ENCODE measurements at places on chromosomes 2 and 18.

DNA sequence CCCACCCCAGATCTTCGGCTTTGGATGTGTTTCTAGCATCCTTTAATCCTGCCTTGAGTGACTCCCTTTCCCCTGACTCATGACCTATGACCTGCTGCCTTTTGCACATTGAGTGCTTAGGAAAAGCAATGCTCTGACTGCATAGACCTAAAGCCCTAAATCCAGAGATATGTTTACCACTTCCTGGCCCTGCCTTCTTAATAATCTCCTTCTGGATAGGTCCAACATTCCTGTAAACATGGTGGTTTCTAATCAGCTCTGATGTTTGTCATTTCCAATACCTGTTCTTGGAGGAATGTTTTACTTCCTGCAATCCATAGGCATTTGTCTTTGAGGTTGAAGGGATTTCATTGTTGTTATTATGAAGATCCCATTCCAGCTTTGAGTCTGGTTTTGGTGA lies 2.3 kb downstream of the SLC3A1 start:
- DNase-seq: no peak

DNA sequence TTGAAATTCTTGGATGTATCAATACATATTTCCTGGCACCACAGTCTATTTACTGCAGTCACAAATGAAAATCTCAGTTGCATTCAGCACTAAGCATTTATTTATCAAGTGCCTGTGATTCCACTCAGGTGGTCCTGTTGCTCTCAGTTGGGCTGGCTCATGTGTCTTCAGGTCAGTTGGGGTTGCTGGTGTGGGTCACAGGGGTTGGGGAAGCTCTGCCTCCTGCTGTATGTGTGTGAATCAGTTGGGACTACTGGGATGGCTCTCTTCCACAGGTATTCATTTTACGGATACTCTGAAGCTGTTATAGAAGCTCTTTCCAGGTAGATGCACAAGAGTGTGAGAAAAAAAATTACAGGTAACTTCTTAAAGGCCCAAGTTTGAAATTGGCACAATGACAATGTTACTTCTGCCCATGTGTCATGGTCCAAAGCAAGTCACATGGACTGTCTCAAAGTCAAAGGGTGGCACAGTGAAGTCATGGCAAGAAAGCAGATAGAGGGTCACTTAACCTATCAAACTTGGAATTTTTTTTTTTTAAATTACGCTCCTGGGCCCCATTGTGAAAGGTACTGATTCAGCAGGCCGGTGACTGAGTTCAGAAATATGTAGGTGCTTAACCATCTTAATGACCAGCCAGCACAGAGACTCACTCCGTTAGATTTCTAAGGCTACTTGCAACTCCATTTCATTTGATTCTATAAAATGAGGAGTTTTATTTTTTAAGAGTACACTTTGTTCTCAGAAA lies 249.2 kb upstream of the GCFC2 start:
- no peak for DNase-seq

- no peak for DNase-seq
Observed at GRCh38 chr2:121408641-121409040, 122.0 kb upstream of the RNU4ATAC start.

GRCh38 chr2:17879913-17880274 lies 1.4 kb downstream of the KCNS3 start:
- DNase-seq: no peak

- DNase-seq: no peak
Observed at GRCh38 chr2:210663631-210664089, 107.3 kb downstream of the CPS1 start.

DNA sequence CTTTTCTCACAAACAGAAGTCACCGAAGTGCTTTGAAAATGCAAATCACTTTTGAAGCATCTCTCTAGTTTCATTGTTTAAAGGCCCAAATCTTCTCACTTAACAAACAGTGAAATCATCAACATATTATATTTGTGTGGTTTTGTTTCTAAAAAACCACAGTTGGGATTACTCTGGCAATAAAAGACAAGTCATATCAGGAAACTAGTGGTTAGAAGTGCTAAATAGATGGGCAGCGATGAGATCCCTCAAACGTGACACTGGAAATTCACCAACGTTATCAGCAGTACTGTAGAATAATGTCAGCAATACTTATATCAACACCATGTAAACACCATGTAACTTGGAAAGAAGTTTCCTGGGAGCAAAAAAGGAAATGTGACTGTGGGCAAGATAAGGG lies 893.5 kb downstream of the SUCLG1 start:
- DNase-seq: no peak

DNA sequence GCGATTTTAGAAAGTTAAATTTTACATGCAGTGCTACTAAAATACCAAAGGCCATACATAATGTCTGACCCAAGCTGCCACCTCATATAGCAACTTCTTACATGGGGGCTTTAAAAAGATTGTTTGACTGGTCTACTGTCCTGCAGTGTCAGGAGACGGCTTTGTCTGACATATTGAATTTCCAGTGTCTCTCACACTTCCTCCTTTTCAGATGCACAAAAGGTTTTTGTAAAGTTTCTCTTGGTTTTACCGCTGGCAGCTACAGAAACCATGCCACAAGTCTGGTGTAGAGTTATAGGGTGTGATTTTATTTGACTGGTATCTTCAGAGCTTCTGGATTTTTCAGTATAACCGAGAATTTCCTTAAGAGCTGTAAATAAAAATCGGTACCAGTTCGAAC lies 1.1 kb upstream of the ASAP2 start:
- DNase-seq: no peak

GRCh38 chr2:30777661-30778505 lies 29.4 kb downstream of the CAPN13 start:
- DNase-seq: no peak

GRCh38 chr2:55138014-55138881 lies 88.0 kb upstream of the RTN4 start:
- no peak for DNase-seq

DNA sequence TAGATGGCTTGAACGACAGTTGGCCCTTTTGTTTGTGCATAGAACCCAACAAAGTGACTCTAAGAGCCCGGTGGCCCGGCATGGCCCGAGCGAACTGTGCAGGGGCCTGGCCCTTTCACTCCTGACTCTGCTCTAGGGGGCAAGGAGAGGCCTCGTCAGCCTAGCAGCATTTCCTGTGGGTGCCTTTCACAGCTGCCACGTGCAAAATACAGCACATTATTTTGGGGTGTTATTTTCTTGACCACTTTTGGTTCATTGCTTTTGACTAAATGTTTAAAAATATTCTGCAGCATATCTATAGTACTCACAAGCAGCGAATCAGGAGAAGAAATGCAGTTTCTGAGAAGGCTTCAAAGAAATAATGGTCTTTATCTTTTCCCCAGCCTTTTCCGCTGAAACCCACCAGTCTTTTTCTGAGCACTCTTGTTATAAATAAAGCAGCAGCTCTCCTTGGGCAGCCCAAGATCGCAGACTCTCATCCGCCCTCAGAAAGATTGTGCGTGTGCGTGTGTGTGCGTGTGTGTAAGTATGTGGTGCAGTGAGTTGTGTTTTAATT lies 31.3 kb downstream of the DGKD start:
- DNase-seq: no peak

- no peak for DNase-seq
Observed at GRCh38 chr2:174699993-174700766, 64.1 kb downstream of the CHRNA1 start.

Data from NCI-H187 (cell line).